Lung microvascular endothelial cell (primary cell): ENCODE measurements at places on chromosomes 3 and 15.

GRCh38 chr15:99762288-99762687 lies 29.1 kb upstream of the LYSMD4 start:
- DNase-seq = no peak

GRCh38 chr3:72120806-72121778 lies 336.1 kb upstream of the PROK2 start:
- DNase-seq = peak; percentile 25

- DNase-seq = no peak
Measured at GRCh38 chr3:331881-332280, 135.3 kb downstream of the CHL1 start.

DNA sequence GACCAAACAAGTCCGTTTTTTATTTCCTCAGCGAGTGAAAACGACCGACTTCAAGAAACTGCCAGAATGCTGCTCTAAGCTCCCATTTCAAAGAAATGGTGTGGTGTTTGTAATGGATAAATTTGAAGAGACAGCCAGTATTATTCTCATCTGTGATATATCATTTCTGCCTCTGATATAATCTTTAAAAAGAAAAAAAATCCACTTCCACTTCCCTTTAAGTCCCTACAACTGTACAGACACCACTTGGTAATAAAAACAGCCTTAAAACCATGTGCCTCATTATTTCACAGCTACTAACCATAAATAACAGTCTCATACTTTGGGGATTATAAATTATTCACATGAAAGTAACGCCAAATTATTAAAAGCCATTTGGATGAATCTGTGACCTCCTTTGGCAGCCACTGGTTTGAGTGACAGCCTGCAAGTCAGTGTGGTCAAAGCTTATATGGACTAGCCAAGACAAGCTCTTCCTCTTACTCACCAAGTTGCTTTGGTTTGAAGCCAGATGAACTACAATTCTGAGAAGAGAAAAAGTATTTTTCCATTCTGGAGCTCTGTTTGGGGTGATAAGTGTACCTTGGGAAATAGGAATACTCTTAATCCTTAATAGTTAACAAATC lies 168.0 kb downstream of the SHOX2 start:
- DNase-seq = peak; percentile 33

GRCh38 chr3:171480526-171480925 lies 20.3 kb upstream of the TNIK start:
- DNase-seq = peak; percentile 9

GRCh38 chr3:94184781-94185180 lies 121.9 kb downstream of the NSUN3 start:
- DNase-seq = no peak

DNA sequence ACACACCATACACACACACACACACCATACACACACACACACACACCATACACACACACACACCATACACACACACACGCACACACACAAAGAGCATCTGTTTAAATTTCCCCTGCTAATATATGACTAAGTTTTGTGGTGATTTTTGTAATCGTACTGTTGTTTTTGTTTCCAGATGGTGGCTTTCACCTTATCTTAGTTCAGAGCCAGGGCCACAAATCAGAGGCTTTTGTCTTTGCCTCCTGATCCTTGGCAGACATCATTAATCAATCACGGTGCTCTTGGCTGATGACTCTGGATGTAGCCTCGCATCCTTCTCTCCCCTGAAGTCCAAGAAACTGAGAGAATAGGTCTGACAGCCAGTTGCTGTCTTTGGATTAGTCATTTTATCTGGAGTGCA lies 52.1 kb downstream of the EDEM1 start:
- no peak for DNase-seq

DNA sequence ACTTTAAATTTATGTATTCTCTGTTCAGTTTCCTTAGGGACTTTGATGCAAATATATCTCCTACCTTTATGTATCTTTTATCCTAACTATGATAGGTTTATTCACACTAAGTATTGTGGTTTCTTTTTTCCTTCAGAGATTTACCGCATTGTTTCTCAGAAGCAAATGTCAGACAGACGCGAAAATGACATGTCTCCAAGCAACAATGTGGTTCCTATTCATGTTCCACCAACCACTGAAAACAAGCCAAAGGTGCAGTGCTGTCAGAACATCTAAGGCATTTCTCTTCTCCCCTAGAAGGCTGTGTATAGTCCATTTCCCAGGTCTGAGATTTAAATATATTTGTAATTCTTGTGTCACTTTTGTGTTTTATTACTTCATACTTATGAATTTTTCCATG lies 18.3 kb downstream of the RAB11A start:
- no peak for DNase-seq

DNA sequence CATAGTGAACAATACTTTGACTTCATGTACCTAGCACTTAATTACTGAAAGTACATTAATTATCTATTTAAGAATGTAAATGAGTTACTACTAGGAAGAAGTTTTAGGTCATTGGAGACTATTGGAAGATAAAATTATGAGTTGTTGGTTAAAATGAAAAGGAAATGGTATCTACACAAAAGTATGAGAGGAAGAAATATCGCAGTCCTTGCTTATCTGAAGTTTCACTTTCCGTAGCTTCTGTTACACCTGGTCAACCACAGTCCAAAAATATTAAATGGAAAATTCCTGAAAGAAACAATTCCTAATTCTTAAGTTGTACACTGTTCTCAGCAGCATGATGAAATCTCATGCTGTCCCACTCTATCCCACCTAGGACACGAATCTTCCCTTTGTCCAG lies 57.8 kb downstream of the HACD2 start:
- no peak for DNase-seq
